Activated T-cell treated with anti-CD3 and anti-CD28 coated beads, Interleukin-2, amount 50 U/mL, for 1 hour (primary cell): ENCODE measurements at places on chromosomes 12 and 14.

DNA sequence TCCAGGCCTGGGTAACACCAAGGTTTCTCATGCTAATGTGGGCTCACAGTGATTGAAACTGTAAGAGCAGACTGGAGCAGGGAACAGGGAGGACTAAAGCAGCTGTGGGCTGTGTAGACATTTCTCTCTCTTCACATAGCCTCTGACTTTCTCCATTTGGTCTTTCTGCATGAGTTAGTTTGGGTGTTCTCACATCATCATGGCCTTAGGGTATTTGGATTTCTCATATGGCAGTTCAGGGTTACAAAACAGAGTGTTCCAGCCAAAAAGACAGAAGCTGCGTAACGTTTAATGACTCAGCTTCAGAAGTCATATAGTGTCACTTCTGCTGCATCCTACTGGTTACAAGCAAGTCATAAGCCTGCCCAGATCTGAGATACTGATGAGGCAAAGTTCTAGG is 52.0 kb upstream of the OSBPL8 start:
- no peak for DNase-seq

DNA sequence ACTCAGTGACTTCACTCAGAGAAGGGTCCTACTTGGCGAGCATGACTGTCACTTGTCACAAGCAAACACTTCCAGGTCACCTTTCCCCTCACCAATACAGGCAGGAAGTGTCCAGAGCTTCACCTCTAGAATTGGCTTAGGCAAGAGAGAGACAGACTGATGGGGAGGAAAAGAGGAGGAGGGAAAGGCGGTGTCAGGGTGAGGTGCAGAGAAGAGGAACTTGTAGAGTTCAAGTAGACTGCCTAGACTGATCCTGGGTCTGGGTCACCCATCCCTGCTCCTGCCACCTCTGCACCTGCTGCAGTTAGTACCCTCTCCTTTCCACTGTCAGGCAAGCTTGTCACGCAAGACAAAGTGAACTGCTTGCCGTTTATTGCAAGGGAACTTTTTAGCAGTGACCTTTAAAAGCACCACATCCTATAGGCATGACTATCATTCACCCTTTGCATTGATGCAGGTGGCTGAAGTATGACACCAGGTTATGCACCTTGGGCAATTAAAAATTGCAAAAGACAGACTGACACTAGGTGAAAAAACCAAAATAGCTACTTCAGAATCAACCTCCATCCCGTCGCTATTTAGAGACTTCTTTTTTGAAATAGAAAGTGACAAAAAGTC is 292.4 kb downstream of the SYT1 start:
- DNase-seq = no peak

DNA sequence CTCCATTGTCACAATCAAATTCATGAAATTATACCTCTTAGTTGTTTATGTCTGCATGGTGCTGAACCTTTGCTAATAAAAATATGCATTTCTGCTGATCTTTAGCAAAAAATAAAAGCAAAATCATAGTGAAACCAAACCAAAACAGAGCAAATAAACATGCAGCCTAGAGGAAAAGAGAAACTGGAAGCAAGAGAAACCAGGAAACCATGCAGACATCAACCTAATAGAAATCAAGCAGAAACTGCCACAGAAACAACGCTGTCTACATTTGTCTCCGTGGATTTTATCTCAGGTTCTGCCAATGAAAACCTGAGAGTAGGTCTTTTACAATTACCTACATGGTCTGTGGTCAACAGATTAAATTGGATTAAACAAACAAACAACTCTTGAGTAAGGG is 173.7 kb downstream of the SYT10 start:
- DNase-seq = no peak

- no peak for DNase-seq
Observed at GRCh38 chr12:116497051-116497591, 62.1 kb upstream of the MAP1LC3B2 start.

- no peak for DNase-seq
Observed at GRCh38 chr14:54617467-54617866, 50.5 kb downstream of the SAMD4A start.

DNA sequence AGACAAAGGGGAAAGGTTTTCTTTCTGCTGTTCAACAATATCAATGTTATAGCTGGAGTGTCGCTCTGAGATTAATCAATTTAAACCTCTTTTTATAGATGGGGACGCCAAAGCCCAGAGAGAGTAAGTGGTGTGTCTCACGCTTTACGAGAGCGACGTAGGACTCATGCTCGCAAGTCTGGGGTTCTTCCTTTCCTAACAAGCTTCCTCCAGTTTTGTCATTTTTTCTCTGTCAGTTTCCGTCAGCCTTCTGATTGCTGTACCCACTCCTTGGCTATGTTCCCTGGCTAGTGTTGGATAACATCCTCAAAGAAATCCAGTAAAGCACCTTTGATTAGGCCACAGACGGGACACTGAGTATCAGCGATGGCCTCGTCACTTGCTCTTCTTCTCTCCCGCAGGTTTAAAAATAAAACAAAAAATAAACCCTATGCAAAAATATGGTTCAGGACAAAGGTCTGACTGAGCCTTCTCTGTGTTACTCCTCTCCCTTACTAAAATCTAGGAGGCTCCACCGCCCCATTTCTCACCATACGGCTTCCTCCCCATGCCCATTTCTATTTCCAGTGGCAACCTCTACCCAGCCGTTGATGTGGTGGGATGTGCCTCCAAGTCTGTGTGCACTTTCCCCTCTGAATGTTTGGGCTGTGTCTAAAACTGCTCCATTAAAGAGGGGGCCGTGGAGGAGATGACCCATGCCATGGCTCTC is 172.7 kb upstream of the PARP11 start:
- no peak for DNase-seq

GRCh38 chr12:42235426-42235825 is 2.6 kb downstream of the YAF2 start:
- DNase-seq = no peak

DNA sequence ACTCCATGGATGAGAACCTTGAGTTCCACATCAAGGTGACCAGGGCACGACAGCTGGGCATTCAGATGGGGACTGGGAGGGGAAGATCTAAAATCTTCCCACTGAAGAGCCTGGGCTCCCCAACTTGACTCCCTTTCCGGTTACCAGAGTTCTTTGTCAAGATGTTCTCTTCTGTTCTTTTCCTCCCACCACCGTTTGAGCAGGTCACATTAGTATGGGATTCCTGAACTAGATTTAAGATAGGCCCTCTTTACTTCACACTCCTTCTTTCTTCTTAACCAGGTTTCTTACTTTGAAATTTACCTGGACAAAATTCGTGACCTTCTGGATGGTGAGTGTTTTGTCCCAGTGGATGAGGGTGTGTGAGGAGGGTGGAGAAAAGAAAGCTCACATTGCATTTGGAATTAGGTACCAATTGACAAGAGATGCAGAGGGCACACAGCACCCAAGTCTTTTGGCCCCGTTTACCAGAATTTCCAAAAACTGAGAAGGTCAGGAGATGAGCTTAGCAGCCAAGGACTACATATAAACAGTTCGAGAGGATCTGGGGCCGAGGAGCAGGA is 14.4 kb downstream of the KIF5A start:
- no peak for DNase-seq

DNA sequence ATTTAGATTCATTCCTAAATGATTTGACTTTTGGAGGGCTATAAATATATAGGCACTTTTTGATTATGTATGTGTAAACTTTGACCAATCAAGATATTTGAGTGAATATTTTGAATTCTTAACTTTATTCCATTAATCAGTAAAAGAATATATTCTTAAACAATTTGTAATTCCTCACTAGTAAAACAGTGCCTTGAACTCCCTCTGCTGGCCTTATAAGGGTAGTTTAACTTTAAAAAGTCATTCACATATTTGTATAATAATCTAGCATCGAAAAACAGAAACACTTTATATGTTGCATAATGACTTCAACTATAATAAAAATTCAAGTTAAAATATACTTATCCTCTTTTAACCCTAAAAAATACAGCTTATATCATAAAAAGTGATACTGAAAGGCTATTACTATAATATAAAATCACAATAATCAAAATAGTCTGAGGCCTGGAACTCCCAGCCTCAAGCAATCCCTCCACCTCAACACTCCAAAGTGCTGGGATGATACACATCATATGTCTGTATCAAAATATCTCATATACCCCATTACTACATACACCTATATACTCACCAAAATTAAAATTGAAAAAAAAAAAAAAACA is 31.2 kb downstream of the CCDC59 start:
- no peak for DNase-seq

GRCh38 chr14:73465823-73466532 is 7.6 kb upstream of the NUMB start:
- no peak for DNase-seq

DNA sequence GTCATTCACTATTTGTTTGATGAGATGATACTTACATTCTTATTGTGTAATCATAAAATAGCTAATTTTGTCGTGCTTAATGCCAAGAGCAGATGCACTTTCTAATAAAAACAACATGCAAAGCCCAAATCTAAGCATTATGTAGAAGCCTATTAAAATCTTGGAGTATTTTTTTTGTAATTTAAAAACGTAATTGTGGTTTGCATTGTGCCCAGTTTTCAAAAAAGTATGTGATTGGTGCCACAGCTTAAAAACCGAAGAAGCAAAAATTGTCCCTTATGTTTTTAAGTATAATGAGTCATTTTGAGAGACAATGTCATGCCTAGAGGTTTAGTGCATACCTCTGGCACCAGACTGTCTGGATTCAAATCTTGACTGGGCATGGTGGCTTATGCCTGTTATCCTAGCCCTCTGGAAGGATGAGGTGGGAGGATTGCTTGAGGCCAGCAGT is 464.8 kb upstream of the RGS6 start:
- no peak for DNase-seq
